ENCODE measurements at places on chromosomes 5 and 9.
A peak's percentile ranks its signal among the peaks of the same experiment; 100 is the strongest.

GRCh38 chr5:132223861-132224260 is 3.8 kb downstream of the P4HA2 start:
- no peak for DNase-seq

GRCh38 chr5:103424453-103425205 is 138.0 kb downstream of the NUDT12 start:
- DNase-seq: no peak

GRCh38 chr9:111287127-111287526 is 42.9 kb downstream of the OR2K2 start:
- no peak for DNase-seq

DNA sequence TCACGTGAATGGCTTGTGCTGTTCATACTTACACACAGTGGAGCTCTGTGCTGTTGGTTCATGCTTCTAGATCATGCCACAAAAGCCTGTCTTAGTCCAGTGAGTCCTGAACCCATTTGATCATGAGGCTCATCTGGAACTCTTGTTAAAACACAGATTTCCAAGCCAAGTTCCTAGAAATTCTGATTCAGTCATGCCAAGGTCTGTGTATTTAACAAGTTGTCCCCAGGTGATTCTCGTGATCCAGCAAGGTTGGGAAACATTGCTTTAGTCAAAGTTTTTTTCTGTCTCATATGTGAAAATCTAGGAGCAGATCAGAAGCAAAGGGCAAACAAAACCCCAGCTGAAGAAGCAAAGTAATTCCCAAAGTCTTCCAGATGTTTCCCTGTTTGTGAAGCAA is 112.5 kb upstream of the GAS1 start:
- no peak for DNase-seq

- DNase-seq: no peak
Observed at GRCh38 chr9:37251452-37251851, 131.1 kb downstream of the ZCCHC7 start.

DNA sequence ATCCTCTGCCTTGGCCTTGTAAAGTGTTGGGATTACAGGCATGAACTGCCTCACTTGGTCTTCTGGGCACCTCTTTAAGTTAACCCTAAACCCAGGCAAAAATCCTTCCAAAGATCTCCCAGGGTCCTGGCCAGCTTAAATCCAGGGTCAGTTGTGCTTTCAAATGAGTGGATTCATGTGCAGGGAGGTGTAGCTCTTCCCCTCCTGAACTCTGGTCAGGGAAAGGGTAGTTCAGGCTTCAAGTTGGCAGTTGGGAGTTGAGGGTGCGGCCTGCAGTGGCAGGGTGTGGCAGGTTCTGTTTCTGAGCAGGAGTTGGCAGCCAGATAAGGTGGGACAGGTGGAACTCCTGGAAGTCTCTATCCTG is 3.6 kb downstream of the HNRNPAB start:
- no peak for DNase-seq

DNA sequence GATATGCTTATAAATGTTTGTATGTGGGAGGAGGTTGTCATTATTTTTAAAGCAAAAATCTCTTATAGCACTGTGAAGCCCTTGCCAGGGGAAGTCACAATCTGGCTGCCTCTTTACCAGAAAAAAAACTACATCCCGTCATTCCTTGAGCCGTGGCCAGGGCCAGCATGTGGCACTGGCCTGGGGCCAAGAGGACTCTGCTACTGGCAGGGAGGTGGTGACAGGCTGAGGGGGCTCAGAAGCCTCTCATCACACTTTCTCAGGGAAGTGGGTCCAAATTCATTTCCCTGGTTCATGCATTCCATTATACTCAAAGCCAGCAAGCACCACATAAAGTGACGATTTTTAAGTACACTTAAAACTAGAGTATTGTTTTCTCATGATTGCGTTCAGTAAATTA is 457.3 kb downstream of the ZNF608 start:
- no peak for DNase-seq

GRCh38 chr5:74073257-74073656 is 447.3 kb downstream of the ARHGEF28 start:
- DNase-seq: no peak

DNA sequence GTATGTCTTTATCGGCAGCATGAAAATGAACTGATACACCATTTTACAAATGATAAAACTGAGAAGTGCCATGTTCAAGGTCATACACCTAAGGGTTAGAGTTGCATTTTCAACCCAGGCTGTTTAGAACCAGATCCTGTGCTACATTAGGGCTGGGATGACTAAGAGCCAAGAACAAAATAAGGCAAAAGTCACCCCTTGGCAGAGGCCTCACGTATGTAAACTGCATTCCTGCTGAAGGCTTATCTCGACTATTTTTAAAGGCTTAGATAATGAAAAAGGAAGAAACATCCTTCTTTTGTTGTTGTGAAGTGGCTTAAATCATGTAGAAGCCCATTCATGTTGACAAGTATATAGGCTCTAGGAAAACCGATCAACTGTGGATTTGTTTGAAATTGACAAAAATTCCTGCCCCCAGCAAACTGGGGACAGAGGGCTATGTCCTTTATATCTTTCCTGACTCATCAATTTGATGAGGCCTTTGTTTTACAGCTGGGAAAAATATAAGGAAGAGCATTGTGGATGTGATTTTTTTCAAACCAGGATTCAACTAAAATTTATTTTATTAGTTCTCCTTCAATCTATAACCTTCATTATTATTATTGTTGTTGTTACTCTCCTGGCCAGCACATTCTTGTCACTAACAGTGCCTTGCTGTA is 196.5 kb downstream of the SNX18 start:
- DNase-seq: no peak

DNA sequence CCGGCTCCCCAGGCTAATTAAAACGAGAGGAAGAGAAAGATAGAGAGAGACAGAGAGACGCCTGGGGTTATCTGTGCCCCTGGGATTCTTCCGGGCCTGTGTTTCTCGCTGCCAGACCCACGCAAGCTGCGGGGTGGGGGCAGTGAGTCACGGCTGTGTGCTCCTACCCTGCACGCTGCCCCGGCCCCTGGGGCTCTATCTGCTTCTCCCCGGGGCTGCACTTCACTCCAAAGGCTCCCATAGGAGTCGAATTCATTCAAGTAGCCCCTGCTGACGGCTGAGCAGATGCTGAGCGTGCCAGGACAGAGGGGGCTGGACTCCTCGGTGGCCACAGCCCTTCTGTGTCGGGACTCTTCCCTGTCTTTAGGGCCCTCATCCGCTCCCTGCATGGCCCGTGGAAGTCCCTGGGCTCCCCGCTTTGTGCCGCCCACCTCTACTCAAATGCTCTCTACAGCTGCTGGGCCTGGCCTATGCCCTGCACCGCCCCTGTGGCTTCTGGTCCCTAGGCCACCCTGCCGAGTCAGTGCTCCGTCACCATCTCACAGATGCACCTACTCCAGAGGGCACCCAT is 22.8 kb downstream of the SARDH start:
- no peak for DNase-seq

- no peak for DNase-seq
Observed at GRCh38 chr5:132752581-132753125, 5.4 kb downstream of the CCNI2 start.

DNA sequence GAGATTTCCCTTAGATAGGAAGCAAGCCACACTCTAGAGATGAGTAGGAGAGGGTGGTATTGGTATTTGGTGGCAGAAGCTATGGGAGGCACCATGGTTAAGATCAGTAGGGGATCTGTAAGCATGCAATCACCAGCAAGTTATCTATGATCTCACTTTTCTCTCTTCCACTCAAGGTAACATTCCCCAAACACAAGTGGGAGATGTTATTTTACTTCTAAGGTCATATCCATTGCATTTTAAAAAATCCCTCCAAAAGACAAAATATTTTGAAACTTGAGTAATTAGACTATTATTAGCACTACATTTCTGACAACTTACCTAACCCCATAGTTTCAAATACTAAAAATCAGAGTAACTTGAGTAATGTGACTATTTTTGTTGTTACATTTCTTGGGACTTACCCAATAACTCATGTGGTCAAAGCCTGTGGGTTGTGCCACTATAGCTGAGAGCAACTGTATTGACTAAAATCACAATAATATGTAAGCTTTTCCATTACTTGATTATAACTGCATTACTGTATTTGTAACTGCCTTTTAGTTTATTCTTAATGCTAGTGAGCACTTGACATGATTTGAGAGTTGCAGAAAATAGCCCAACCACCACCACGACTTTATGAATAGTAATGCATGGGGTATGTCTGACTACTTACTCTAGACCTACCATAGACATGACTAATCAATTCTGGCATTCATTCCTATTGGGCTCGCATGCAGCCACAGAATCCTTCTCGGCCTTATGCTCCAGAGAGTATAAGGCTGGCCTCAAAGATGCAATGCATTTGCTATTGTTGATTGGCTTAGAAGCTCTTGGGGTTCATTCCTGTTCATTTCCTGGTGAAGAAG is 264.7 kb downstream of the TRIM32 start:
- no peak for DNase-seq

DNA sequence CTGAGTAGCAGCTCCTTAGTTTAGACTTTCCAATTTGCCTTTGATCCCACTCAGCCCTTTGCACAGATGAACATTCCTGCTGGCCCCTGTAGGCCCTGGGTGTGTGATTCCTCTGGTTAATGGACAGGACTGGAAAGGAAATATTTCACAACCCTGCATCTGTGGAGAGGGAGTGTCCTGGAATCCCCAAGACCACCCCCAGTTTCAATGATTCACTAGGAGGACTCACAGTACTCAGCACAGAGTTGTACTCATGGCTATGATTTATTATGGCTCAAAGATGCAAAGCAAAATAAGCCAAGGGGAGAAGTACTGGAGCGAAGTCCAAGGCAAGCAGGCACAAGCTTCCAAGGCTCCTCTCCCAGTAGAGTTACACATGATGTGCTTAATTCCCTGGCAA is 42.4 kb upstream of the TJP2 start:
- peak; percentile 36 for DNase-seq

GRCh38 chr9:107674721-107675277 is 185.2 kb upstream of the KLF4 start:
- no peak for DNase-seq

DNA sequence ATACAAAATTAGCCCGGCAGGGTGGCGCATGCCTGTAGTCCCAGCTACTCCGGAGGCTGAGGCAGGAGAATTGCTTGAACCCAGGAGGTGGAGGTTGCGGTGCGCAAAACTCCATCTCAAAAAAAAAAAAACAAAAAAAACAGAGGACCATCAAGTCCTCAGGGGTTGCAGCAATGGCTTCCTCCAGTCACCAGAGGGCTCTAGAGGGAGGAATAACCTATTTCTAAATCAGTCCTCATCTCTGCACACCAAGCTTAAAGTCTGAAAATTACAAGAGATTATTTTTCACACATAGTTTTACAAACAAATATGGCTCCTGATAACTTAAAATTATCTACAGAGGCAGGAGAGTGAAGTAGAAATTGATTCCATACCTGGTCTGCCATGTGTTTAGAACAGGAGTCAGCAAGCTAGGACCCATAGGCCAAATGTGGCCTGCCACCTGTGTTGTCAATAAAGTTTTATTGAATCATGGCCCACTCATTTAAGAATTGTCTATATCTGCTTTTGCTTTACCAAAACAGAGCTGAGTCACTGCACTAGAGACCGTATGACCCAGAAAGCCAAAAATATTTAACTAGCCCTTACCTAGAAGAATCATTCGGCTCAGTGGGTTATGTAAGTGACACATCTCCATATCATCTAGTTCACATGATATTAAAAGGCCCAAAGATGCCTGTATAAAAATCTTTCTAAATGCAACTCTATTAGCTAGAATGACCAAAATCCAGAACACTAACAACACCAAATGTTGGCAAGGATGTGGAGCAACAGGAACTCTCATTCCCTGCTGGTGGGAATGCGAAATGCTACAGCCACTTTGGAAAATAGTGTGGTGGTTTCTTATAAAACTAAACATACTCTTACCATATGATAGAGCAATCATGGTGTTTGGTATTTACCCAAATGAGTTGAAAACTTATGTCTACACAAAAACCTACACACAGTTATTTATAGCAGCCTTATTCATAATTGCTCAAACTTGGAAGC is 207.7 kb downstream of the FRMD3 start:
- no peak for DNase-seq

DNA sequence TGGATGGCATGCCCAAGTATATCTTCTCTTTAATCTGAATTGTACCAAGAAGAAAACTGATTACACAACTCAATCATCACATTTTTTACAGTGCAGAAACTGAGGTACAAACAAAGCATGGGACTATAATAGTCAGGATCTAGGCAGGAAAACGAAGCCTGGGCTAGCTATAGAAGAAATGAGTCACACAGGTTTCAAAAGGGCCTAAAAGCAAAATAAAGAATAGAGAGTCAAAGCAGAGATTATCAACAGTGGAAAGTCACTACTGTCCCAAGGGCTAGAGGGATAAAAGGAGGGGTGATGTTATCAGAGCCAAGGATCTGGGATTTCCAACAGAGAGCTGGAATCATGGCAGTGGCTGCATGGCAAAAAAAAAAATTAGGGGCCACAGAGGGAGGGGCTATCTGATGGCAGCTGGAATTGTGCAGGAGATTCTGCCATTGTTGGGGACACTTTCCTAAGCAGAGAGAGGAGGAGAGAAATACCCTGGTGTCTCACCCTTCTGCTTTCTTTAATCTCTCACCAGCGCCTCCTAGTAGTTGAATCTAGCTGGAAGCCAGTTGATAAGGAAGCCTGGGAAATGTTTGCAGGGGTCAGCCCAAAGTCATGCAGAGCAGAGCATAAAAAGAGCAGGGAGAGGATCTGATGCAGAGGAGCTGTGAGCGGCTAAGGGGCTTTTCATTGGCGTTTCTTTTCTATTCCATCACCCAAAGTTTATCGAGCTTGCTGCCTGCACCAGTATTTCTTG is 343.2 kb downstream of the ACTL7B start:
- no peak for DNase-seq

DNA sequence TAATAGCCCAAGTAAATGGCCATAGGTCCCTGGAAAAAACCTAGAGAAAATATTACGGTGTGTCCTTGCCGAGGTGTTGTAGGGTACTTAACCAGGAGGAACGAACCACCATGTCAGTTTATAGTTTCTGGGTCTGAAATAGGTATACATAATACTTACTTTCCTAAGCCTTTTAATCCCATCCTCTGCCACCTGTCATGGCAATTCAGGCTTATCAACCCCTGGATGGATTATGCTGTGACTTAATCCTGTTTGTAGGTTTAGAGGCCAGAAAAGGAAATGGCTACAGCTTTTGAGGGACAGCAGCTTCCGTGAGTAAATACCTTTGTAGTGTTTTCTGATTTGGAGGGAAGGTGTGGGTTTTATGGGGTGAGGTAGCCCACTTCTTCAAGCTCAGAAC is 89.1 kb upstream of the PTPRD start:
- DNase-seq: no peak

GRCh38 chr5:118862596-118862995 is 125.8 kb downstream of the DTWD2 start:
- DNase-seq: no peak

All from type B pancreatic cell (in vitro differentiated cells).